ENCODE measurements at places on chromosomes 7 and 10.
A peak's percentile ranks its signal among the peaks of the same experiment; 100 is the strongest.

- DNase-seq: peak; percentile 66
Measured at GRCh38 chr7:73865738-73866445, 4.9 kb downstream of the TMEM270 start.

- no peak for DNase-seq
Measured at GRCh38 chr7:139511315-139511714, 12.2 kb upstream of the CLEC2L start.

DNA sequence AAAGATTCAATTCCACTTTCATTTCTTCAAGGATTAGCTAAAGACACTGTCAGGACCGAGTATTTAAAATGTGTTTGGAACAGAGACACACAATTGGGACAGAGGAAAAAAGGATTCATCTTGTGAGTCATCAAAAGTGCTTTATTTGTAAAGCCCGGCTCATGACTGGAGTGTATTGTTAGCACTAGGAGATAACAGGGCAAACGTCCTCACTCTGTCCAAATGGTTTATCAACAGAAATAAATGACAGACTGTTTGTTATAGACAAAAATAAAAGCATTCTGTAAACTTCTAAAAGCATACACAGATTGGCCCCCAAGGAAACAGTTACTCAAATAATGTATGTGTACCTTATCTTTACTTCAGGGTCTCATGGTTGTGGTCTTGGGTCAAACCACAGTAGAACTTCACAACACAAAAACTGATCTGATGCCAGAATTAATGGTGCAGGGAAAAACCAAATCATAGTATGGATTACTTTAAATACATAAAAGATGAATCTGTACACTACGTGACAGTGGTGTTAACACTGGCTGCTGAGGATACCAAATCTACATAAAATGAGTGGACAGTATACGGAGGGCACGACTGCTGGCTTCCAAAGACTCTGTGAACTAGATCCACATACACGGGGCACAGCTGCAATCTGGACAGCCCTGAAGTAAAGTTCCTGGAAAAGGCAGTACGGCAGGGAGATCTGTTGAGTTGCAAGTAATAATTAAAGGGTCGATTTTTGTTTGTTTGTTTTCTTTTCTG lies 179.4 kb downstream of the PIP4K2A start:
- DNase-seq: no peak

DNA sequence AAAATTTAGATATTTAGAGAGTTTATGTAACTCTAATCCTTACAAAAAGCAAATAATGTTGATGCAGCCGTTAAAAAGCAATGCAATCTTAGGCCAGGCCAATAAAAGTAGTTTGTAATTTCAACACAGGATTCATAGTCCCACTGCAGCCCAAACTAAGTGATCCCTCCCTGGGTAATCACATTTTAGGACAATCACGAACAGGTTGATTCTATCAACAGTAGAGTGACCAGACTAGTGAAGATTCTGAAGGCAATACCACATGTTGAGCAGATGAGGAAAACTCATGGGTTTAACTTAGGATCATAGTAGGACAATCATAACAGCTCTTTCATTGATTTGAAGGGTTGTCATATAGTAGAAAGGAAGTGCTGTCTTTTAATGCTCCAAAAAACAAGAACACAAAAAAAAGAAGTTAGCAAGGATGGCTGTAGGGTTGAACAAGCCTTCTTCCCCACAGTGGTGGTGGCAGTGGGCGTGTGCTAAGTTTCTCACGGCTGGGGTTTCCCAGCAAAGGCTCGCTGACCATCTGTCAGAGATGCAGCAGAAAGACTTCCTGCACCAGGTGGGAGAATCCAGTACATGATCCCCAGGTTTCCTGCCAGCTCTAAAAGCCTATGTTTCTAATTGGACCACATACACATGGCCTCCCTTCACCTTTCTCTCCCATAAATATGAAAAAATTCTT lies 212.2 kb downstream of the CHRM2 start:
- DNase-seq: peak; percentile 16

DNA sequence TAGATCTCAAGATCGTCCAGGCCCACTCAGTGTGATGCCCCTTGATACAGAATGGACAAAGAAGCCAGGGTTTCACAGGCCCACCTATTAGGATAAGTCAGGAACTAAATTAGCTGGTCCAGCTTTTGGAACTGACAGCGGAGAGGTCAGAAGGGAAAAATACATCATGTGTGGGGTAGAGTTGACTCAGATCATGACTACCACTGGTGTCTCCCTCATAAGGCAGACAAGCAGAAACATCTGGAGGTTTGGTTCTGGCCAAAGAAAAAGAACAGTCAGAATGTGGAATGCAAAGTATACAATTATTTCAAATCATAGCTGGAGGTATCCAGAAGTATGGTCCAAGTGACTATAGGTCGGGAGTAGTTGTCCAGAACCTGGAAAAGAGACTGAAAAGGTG lies 621.1 kb upstream of the CELF2 start:
- no peak for DNase-seq

DNA sequence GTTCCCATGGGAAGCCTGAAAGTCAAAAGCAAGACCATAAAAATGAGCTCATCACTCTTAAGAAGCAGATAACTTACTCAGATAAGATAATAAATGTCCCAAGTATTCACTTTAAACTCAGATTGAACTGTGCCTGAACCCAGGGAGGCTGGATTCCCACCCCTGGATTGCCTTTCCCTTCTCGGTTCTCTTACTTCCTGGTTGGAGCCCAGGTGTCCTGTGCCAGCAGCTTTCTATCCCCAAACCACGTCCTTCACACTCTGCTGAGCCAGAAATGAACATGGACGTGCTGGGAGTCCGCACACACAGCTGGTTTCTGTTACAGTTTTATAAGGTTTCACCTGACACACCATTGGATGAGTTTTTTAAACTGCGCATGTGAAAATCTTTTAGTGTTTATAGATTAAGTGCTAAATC lies 636.2 kb upstream of the IGFBP3 start:
- DNase-seq: no peak

DNA sequence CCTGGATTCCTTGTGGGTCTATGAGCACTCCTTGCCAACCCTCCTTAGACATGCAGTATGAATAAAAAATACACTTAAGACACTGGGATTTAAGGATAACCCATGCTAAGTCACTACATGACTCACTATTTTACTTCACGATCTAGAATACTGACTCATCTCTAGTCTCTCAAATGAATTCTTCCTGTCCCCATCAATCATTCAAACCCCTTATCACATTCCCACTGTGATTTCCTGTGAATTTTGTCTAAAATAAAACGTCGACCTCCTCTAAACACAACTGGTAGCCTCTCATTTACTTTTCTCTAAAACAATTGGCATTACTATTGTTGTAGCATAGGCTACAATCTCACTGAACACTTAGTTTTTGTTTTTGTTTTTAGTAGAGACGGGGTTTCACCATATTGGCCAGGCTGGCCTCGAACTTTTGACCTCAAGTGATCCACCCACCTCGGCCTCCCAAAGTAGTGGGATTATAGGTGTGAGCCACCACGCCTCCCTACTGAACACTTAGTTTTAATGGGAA lies 3.9 kb upstream of the IQUB start:
- peak; percentile 64 for DNase-seq

DNA sequence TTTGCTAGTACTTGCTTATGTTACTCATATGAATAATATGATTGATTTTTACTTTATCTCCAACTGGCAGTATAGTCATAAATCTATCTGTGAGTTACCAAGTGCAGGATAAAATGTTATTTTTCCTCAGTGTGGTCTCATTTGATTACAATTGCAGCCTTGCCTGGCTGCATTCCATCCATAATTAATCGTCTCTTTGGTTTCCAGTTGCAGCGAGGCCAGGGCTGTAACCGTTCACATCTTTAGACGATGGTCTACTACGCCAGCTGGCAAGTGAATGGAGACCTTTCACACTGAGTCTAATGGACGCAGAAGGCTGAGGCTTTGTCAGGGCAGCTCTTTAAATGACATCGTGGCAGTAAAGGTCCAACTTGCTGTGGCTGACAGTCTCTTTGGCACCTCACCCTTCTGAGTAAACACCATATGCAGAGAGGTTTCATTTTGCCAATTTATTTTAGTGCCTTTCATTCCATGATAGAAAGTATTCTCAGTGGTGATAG lies 84.0 kb downstream of the ARL4A start:
- DNase-seq: peak; percentile 70
